NCI-H226 (cell line): ENCODE measurements at places on chromosomes 1 and 21.
A peak's percentile ranks its signal among the peaks of the same experiment; 100 is the strongest.

GRCh38 chr1:159430985-159431384, 1.0 kb upstream of the OR10J4 start:
- DNase-seq = no peak

GRCh38 chr1:67839826-67840225, 6.6 kb upstream of the GNG12 start:
- DNase-seq = peak; percentile 39

- DNase-seq = peak; percentile 51
Observed at GRCh38 chr1:68917456-68917855, 420.6 kb upstream of the DEPDC1 start.

DNA sequence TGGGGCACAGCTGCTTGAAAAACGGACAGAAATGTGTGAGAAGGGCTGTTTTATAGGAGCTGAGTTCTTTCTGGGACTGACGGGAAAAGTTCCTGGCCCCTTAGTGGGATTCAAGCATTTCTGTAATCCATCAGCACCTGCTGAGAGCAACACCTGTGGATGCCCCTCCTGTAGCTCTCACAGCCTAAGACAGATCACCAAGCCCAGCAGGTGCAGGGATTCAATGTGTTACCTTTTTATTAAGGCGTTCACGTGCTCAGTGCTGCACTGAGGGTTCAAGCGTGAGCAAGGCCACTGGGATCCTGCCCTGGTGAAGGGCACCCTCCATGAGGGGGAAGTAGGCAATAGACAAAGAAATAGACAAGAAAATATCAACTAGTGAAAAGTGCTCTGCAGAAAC, 14.9 kb downstream of the OLFML2B start:
- DNase-seq = no peak

DNA sequence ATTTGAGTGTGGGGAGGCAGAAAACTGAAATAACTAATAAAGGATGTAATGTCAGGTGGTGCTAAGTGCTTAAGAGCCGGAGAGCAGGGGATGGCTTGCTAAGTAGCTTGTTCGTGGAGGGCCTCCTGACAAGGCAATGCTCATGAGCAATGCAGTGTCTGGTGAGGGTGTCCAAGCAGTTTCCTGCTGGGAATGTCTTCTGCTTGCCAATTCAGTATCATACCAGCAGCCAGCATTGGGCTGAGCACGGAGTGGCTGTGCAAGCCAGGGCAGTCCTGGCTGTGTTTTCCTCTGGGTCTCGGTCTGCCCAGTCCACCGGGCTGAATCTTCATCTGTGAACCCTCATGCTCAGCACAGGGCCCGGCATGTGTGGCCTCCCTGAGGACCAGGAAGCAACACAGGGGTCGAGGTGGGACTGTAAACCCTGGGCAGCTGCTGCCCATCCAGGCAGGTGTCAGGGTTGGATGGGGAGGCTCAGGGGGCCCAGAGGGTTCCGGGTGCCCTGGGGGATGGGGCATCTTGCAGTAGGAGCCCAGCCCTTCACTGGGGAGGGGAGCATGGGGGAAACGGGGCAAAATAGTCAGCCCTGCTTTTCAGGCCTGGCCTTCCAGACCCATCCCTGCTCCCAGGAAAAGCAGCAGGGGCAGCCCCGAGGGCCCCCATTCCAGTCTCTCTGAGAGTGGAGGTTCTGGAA, 27.5 kb downstream of the EDN2 start:
- DNase-seq = no peak
